ENCODE measurements at places on chromosomes 1 and 21.

- DNase-seq = peak; percentile 86
Observed at GRCh38 chr21:17454315-17455027, 58.4 kb upstream of the CXADR start.

DNA sequence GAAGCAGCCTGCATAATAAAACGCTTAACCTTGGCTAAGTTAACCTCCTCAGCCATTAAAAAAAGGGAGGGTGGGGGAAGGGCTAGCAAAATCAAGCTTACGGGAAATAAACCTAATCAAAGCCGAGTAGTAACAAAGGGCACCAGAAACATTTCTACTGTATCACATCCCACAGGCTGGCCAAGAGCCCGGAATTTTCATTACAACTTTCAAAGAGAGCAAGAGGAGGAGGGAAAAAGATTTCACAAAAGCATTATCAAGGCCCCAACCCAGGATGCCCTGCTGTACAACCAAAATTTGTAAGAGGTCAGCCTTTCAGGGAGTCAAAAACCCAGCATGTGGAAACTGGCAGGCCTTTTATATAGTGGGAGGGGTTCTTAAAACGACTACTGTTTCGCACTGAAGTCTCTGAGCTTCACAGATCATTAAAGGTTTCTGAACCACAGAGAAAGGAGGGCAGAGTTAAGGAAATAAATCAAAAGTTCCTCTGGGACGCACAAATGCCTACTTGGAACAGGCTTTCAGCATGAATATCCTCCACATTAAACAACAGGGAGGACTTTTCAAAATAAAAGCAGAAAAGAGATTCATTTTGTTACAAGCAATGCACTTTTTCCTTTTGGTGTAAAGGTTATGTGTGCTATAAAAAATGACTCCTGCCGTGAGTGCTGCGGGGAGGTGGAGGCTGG, 90.4 kb downstream of the SLC45A1 start:
- DNase-seq = no peak

DNA sequence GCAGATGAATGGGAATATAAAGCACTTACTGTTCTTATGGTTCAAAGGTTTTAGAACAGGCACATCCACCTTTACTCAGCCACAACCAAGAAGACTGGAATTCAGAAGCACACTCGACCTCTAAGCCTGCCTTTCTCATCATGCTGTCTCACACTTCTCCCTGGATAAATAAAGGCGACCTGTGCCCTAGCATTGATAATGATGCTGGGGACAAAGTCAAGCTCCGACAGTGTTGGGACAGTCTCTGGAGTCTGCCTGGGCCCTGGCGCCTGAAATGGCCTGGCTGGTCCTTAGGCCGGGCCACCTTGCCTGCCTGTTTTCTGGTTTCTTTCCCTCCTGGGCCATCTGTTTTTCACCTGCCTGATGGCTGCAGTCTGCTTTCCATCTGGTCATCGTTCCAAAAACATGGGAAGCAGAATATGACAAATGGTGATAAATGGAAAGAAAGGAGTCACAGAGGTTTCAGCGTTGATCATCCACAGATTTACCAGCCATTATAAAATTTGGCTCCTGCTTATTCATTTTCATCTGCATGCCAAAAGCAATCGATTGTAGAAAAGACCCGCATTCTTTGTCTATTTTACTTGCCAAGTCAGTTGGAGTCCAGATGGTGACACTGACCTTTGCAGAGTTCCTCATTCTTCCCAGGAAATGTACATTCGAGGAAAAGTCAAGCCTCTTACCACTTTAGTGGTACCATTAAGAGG, 91.2 kb upstream of the KCNJ15 start:
- no peak for DNase-seq

GRCh38 chr1:3656450-3657095, 4.3 kb downstream of the TP73 start:
- DNase-seq = peak; percentile 71

DNA sequence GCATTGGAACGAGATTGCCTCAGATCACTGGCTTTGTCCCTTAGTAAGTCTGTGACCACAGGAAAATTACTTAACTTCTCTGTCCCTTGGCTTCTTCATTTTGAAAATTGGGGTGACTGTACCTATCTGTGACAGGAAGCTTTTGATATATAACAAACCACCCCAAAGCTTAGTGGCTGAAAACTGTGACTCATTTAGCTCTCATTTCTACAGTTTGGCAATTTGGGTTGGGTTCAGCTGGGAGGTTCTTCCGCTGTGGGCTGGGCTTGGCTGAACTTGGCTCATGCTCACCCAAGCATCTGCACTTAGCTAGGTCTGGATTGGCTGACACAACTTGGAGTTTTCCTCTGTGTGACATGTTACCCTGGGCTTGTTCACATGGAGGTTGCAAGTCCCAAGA, 14.0 kb downstream of the C1orf94 start:
- peak; percentile 1 for DNase-seq

DNA sequence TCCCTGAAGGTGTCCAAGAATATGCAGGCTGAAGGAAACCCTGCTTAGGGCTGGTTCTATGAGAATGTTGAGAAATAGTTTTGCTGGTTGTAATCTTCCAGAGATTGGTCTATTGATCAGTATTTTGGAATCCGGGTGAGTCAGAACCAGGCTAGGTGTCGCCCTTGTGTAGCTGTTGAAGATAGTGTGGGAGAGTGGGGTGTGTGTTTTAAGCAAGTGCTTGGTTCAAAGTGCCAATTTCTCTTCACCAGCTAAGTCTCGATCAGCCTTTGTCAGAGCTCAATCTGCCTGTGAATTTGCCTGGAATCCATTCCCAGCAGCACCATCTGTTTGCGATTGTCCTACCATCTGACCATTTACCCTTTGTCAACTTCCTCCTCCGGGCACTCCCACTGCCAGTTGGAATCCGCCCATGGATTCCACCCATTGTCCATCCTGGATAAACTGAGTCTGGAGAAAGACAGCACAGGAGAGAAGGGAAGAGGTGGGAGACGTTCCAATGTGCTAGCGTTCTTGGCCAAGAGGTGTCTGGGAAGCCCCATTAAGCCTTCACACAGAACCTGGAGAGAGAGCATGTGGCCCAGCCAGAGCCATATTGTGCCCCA, 59.4 kb upstream of the CYP2J2 start:
- no peak for DNase-seq
